ENCODE measurements at places on chromosomes 5 and 9. TPM values are rescaled to one million over a fixed set of nuclear protein-coding genes. Genes with fewer than 3 reads are reported as not detected.

The ECSCR gene
- total RNA-seq, result not detected

The SPINK6 gene
- total RNA-seq, result not detected

GRCh38 chr5:148864113-148864841, 37.9 kb downstream of the ADRB2 start:
- H3K27me3 ChIP-seq, result no peaks in the 10 kb centered on the region
- H3K4me3 ChIP-seq, result no peak overlapping the region
- H3K27ac ChIP-seq, result no peak overlapping the region
- DNase-seq, result no peak

The CDC25C gene
- 12.2 TPM for total RNA-seq

The EQTN gene
- not detected for total RNA-seq

DNA sequence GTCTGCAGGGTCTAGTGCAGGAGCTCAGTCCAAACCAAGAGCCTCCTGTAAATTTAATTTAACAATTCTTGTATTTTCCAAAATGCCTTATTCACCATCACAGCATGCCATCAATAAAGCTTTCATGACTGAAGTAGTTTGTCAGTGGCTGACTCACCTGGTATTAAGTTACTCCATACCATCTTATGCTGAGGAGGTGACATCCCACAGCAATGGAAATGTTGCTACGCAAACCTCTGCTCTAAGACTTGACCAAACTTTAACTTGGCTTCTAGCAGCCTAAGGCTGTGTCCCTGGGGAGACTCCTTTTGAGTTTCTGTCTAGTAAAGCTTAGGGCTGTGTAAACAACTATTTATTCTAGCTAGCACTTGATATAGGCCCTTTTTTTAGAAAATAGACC, 1231.3 kb upstream of the CDH18 start:
- no peak overlapping the region for H3K27ac ChIP-seq
- no peaks in the 10 kb centered on the region for H3K36me3 ChIP-seq
- H3K27me3 ChIP-seq, result no peaks in the 10 kb centered on the region
- no peak for DNase-seq

- no peaks in the 10 kb centered on the region for H3K27me3 ChIP-seq
- H3K36me3 ChIP-seq, result peaks cover 30% of the 10 kb centered on the region
- peak; percentile 70 for DNase-seq
- peak overlapping the region; percentile 98 for H3K27ac ChIP-seq
These were observed 2.5 kb upstream of the HMGCS1 start for GRCh38 chr5:43315682-43316081.

DNA sequence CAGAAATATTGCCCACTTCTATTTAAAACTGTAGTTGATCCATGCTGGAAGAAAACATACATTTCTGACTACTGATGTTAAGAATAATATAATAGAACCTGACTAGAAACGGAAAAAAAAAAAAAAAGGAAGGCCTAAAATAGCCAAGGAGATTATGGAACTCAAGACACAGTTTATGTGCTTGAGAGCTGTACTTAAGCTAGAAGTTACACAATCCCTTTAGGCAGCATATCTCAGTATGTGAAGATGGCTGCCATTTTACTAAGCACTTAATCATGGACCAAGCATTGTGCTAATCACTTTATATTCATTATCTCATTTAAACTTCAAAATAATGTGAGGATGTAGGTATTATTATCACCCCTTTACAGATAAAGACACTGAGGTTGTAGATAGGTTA, 73.0 kb upstream of the NR4A3 start:
- no peak overlapping the region for H3K4me3 ChIP-seq
- H3K4me1 ChIP-seq, result no peaks in the 10 kb centered on the region
- no peak for DNase-seq
- H3K36me3 ChIP-seq, result no peaks in the 10 kb centered on the region
- no peak overlapping the region for H3K27ac ChIP-seq

GRCh38 chr9:13598738-13599137, 319.2 kb upstream of the MPDZ start:
- H3K27me3 ChIP-seq, result no peaks in the 10 kb centered on the region
- H3K36me3 ChIP-seq, result no peaks in the 10 kb centered on the region
- H3K27ac ChIP-seq, result no peak overlapping the region
- DNase-seq, result no peak
- H3K4me3 ChIP-seq, result no peak overlapping the region

- H3K27me3 ChIP-seq, result peaks cover 8% of the 10 kb centered on the region
- no peak overlapping the region for H3K4me3 ChIP-seq
- H3K4me1 ChIP-seq, result peaks cover 12% of the 10 kb centered on the region
- DNase-seq, result no peak
- H3K27ac ChIP-seq, result no peak overlapping the region
- no peaks in the 10 kb centered on the region for H3K36me3 ChIP-seq
These were observed 10.5 kb downstream of the NEK6 start for GRCh38 chr9:124268248-124268647.

DNA sequence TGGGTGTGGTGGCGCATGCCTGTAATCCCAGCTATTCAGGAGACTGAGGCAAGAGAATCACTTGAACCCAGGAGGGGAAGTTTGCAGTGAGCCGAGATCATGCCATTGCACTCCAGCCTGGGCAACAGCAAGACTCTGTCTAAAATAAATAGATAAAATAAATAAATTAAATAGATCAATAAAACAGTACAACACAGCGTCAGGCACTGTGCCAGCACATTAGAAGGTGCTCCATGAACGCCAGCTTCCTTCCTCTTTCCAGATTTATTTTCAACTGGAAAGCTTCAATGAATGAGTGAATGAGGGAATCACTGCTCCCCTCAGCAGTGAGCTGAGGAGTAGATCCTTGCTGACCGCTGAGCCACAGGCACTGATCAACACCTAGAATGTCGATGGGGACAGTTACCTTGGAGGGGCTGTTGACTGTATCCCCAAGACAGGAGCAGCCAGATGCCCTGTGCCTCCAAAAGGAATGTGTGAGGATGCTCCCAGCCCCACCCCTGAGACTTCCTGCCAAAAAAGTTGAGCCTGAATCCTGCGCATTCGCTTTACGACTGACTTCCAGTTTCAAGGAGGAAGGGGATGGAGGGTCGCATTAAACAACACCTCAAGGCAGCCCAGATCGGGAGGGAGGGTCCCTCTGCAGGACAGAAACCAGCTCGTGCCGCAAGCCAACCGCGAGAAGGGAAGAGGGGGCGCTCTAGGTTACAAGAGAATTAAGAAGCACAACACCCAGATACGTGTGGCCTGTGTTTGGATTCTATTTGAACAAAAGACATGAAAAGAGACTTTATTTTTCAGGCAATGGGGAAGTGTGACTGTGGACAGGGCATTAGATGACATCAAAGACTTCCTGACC, 54.0 kb upstream of the CNOT6 start:
- no peak for DNase-seq
- no peak overlapping the region for H3K27ac ChIP-seq

- H3K27ac ChIP-seq, result peak overlapping the region; percentile 86
- H3K27me3 ChIP-seq, result no peaks in the 10 kb centered on the region
- H3K4me1 ChIP-seq, result peaks cover 23% of the 10 kb centered on the region
- H3K4me3 ChIP-seq, result peak overlapping the region; percentile 71
- no peaks in the 10 kb centered on the region for H3K36me3 ChIP-seq
- peak; percentile 88 for DNase-seq
These were observed 12.6 kb upstream of the LPCAT1 start for GRCh38 chr5:1536322-1536845.

GRCh38 chr5:154783774-154784460, 28.7 kb downstream of the LARP1 start:
- H3K4me3 ChIP-seq, result no peak overlapping the region
- H3K27me3 ChIP-seq, result no peaks in the 10 kb centered on the region
- peak overlapping the region; percentile 80 for H3K27ac ChIP-seq
- DNase-seq, result peak; percentile 17
- peaks cover 88% of the 10 kb centered on the region for H3K4me1 ChIP-seq

DNA sequence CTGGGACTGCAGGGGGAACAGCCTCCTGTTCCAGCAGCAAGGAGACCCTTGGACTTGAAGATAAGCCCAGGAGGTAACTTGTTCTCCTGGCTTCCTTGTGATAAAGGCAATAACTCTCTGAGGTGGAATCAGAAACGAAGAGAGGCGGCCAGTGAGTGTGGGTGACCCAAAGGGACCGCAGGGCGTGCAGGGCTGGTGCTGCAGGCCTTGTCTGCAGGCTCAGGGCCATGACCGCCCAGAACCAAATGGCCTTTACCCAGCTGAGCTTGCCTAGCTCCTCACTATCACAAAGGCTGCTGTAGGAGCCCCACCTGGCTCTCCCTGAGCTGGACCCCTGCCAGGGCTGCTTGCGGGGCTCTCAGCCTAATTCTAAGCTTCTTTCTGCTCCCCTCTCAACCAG, 72.5 kb downstream of the NDFIP1 start:
- H3K27me3 ChIP-seq, result peaks cover 3% of the 10 kb centered on the region
- DNase-seq, result no peak
- H3K4me3 ChIP-seq, result no peak overlapping the region
- H3K4me1 ChIP-seq, result no peaks in the 10 kb centered on the region
- no peaks in the 10 kb centered on the region for H3K36me3 ChIP-seq

DNA sequence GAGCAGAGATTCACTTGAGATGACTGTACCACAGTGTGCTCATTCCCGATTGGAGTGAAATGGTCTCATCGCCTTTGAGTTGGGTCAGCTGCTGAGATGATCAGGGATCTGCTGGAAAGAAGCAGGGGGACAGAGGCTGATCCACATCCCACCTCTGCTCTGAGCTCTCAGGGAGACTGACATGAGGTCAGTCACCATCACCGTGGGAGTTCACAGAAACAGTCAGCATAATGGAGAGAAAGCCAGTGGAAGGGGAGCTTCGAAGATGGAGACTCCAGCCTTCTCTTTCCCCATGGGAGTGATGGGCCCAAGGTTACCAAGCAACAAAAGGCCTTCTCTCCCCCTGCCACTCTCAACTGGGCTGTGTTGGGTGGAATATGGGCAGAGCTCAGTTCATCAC, 276.4 kb downstream of the CDK5RAP2 start:
- no peak overlapping the region for H3K27ac ChIP-seq
- peaks cover 1% of the 10 kb centered on the region for H3K27me3 ChIP-seq
- H3K36me3 ChIP-seq, result no peaks in the 10 kb centered on the region
- no peaks in the 10 kb centered on the region for H3K4me1 ChIP-seq

- peaks cover 27% of the 10 kb centered on the region for H3K36me3 ChIP-seq
- H3K27me3 ChIP-seq, result no peaks in the 10 kb centered on the region
- no peak for DNase-seq
- H3K4me3 ChIP-seq, result no peak overlapping the region
- H3K4me1 ChIP-seq, result no peaks in the 10 kb centered on the region
These were observed 78.4 kb upstream of the CKMT2 start for GRCh38 chr5:81154725-81155124.

The ANXA1 gene
- total RNA-seq, result 33.5 TPM

The DOCK8 gene
- 166 TPM for total RNA-seq

GRCh38 chr5:140628711-140629110, 4.3 kb downstream of the CD14 start:
- no peak for DNase-seq
- H3K4me1 ChIP-seq, result peaks cover 15% of the 10 kb centered on the region
- H3K36me3 ChIP-seq, result peaks cover 2% of the 10 kb centered on the region
- H3K27ac ChIP-seq, result no peak overlapping the region

DNA sequence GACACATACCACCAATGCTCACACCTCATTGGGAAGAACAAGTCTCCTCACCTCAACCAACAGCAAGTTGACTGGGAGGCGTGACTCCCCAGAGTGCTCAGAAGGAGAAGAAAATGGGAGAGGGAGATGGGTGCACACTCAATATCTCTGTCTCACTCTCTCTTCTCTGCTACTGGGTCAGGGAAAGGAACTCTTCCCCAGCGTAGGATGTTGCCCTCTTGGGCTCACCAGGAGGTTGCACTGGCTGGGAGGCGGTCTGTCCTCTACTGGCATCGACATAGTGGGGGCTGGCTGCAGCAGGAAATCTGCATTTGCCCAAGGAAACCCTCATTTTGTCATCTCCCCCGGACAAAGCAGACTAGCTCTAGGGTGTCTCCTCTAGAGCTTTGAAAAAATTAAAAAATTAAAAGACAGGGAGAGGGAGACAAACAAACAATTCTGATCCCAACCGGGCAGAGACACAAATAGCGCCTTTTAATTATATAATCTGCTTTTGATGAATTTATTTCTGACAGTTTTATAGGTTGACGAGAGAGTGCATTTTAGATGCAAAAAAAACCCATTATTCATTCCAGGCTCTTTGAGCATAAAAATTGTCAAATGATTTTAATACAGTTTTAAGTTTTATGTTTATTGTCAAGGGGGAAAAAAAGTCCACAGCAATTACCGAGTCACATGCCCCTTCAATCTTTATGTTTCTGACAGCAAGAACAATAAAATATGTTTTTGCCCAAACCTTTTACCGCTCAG, 179.3 kb upstream of the MVB12B start:
- peaks cover 23% of the 10 kb centered on the region for H3K27me3 ChIP-seq
- H3K36me3 ChIP-seq, result no peaks in the 10 kb centered on the region
- H3K4me1 ChIP-seq, result peaks cover 6% of the 10 kb centered on the region
- H3K4me3 ChIP-seq, result no peak overlapping the region

DNA sequence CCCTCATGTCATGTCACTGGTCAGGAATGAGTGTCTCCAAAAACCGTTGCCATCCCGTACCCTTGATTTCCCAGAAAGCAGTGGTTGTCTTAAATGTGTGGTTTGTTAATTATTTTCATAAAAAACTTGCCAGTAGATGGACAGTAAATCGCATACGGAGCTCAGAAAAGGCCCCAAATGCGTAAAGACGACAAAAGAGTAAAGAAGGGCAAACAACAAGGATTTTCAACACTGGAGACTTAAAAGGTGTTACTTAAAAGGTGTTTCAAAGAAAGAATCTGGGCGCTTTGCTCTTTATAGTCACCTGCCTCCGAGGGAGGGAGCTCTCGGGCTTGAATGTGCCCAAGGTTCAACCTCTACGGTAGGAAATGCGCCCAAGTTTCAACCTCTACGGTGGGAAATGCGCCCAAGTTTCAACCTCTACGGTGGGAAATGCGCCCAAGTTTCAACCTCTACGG, 734 bp downstream of the KIF27 start:
- no peaks in the 10 kb centered on the region for H3K36me3 ChIP-seq
- no peaks in the 10 kb centered on the region for H3K27me3 ChIP-seq
- peaks cover 17% of the 10 kb centered on the region for H3K4me1 ChIP-seq

GRCh38 chr9:14344941-14345353, 31.0 kb upstream of the NFIB start:
- no peak overlapping the region for H3K27ac ChIP-seq
- no peak for DNase-seq
- no peak overlapping the region for H3K4me3 ChIP-seq
- no peaks in the 10 kb centered on the region for H3K36me3 ChIP-seq

GRCh38 chr5:39226100-39226451, 6.7 kb upstream of the FYB1 start:
- peak overlapping the region; percentile 0 for H3K4me3 ChIP-seq
- H3K27me3 ChIP-seq, result no peaks in the 10 kb centered on the region

- H3K4me1 ChIP-seq, result no peaks in the 10 kb centered on the region
- H3K36me3 ChIP-seq, result no peaks in the 10 kb centered on the region
- peaks cover 1% of the 10 kb centered on the region for H3K27me3 ChIP-seq
- no peak overlapping the region for H3K27ac ChIP-seq
These were observed 379.7 kb downstream of the PSAT1 start for GRCh38 chr9:78676623-78677022.

The TICAM2 gene
- 0.27 TPM for total RNA-seq

- H3K4me3 ChIP-seq, result no peak overlapping the region
- DNase-seq, result no peak
- peaks cover 9% of the 10 kb centered on the region for H3K4me1 ChIP-seq
- no peak overlapping the region for H3K27ac ChIP-seq
These were observed 75.3 kb downstream of the TRIO start for GRCh38 chr5:14218480-14218879.

DNA sequence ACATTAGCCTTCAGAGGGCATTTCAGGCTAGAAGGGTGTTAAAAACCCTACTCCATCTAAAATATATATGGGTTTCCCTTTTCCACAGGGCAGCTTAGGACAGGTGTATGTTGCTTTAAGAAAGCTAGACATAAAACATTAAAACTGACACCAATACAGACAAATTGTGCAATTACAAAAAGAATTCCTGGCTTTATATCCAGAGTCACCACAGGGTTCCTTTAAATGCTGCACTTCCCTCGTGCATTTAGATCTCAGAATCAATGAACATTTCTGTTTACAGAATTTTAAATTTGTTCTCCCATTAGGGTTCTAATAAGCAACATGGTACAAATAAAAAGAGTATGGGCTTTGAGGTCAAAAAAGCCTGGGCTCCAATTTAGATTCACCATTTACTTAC, 170.2 kb downstream of the MAPKAP1 start:
- no peaks in the 10 kb centered on the region for H3K27me3 ChIP-seq
- DNase-seq, result no peak
- peaks cover 2% of the 10 kb centered on the region for H3K36me3 ChIP-seq
